ENCODE measurements at places on chromosomes 5 and 9. TPM values are rescaled to one million over a fixed set of nuclear protein-coding genes. Genes with fewer than 3 reads are reported as not detected.

ANKRD34B gene
- not detected for total RNA-seq

GRCh38 chr5:980001-980588 lies 28.5 kb upstream of the NKD2 start:
- no peak for DNase-seq

DNA sequence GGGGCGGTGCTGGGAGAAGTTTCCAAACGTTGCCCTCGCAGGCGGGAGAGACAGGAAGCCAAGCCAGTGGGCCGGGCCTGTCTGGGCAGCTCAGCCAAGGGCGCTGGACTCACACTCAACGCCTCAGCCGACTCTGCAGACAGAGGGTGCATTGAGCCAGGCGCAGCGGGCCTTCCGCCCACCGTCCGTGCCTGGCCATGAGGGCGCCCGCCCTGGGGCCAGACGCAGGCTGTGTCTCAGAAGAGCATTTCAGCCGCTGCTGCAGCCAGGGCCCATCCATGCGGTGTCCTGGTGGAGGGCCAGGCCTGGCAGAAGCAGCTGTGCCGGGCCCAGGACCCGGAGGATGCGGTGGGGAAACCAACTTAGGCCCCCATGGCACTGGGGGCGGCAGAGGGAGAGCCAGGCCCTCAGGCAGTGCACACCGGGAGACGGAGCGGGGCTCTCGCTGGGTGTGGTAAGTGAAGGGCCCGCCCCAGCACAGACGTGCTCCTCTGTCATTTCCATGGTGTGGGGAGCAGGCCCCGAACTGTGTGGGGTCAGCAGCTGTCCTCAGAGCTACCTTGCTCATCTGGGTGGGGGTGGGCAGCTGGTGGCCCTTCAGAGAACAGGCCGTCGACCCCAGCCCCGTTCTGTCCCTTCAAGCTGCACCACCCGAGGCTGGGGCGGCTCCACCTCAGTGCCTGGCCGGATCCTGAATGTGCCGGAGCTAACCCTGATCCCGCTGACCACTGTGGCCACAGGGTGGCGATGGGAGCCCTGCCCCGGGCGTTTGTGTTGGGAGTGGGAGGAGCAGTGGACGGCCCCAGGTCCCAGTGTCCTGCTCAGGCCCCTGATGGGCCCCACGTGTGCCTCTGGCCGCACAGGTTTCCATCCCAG lies 18.0 kb downstream of the DNLZ start:
- peak; percentile 88 for DNase-seq

GRCh38 chr9:120350596-120350995 lies 229.4 kb downstream of the CDK5RAP2 start:
- no peak for DNase-seq

DNA sequence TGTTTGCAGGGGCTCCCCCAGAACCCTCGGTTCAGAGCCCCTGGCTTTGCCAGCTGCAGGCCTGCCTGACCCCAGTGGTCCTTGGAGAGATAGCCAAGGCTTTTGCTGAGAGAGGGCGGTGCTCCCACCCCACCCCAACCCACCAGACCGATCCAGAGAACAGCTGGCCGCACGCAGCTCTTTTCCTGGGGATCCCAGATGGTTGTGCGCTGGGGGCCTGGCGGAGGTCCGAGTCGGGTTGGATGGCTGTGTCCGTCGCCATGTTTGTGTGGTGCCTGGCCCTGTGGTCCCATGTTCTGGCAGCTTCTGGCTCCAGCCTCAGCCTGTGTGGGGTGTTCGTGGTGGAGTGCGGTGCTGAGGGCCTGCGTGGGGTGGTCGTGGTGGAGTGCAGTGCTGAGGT lies 97.5 kb downstream of the RXRA start:
- no peak for DNase-seq

- DNase-seq, result no peak
These were observed 238.5 kb downstream of the KIF4B start for GRCh38 chr5:155252025-155252424.

DNA sequence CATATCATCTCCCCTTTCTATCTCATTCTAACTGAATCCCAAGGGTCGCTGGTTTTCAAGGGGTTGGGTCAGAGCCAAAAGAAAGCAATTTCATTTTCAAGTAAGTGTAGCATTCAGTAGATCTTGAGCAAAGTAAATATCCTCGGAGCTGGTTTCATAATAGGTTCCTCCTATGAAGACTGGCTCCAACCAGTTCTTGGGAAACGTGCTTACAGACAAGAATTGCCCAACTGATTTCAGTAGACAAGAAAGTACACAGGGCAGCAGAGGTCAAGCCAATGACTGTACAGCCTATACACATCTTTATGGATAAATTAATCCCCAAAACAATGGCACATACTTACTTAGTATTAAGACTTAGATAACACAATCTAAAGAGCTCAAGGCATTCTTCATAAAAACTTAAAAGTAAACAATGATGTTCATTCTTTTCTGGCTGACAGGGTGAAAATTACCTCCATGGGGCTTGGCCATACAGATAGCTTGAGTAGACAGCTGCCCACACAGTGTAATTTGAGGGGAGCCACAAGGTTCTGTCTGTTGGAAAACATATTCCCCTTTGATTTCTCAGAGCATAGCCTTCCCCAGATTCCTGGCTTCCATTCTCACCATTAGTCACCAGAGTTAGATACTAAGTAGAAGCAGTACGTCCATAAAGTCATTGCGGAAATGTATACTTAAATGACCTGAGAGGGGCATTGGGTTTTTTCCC lies 163.9 kb downstream of the ARRDC3 start:
- no peak for DNase-seq

DNA sequence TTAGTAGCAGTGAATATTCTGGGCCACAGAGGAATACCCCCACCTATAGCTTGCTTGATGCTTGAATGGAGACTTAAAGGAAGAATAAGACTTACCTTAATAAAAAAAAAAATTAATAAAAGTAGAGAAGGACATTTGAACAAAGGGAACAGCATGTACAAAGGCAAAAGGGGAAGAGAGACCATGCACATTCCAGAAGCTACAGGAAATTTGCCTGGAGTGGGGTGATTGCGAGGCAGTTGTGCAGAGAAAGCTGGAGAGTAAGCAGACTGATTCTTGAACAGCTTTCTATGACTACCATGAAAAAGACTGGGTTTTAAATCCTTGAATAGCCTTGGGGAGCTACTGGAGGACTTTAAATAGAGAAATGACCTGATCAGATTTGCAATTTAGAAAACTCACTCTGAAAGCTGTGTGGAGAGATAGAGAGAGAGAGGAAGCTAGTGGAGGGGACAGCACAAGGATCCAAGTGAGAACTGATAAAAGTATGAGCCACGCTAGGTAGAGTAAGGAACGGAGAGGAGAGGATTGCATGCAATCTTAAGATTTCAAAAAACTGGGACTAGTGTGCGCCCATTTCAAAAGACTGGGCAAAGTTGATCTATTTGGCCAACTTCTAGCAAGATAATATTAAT lies 12.5 kb upstream of the SSBP2 start:
- DNase-seq, result no peak

NDOR1 gene
- 8.0 TPM for total RNA-seq

C9orf153 gene
- not detected for total RNA-seq

DNA sequence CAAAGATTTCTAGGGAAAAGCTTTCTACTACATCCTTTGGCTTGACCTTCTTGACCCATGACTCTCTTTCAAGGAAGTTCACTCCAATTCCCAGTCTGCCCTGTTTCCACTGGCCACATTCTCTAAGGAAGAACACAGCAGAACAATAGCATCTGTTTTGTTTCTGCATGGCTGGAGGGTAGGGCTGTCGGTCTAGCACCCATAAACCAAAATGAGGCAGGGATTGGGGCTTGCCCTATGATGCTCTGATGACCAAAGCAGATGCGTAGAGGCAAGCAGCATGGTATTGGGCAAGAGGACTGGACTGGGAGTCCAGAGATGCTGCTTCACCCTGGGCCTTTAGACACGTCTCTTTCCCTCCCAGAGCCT lies 24.1 kb downstream of the GOLGA2 start:
- DNase-seq, result no peak

All from cardiac septum (tissue), 1 donor.